NCI-H2227 treated with DMSO at 0.1 percent for 48 hours (cell line): ENCODE measurements at places on chromosomes 7 and 10.

- DNase-seq = no peak
Observed at GRCh38 chr10:75165684-75166622, 44.6 kb upstream of the VDAC2 start.

DNA sequence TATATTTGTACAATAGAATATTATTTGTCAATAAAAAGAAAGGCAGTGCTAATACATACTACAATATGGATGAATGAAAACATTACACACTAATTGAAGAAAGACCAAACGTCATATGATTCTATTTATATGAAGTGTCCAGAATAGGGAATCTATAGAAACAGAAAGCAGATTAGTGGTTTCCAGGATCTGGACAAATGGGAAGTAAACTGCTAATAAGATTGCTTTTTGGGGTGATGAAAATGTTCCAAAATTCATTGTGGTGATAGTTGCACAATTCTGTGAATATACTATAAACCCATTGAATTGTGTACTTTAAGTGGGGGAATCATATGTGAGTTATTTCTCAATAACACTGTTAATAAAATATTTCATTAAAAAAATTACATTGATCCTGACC is 78.2 kb upstream of the IFRD1 start:
- no peak for DNase-seq

GRCh38 chr10:19815036-19815730 is 1.0 kb upstream of the PLXDC2 start:
- DNase-seq = no peak

GRCh38 chr7:13457790-13458189 is 531.7 kb downstream of the ETV1 start:
- no peak for DNase-seq

DNA sequence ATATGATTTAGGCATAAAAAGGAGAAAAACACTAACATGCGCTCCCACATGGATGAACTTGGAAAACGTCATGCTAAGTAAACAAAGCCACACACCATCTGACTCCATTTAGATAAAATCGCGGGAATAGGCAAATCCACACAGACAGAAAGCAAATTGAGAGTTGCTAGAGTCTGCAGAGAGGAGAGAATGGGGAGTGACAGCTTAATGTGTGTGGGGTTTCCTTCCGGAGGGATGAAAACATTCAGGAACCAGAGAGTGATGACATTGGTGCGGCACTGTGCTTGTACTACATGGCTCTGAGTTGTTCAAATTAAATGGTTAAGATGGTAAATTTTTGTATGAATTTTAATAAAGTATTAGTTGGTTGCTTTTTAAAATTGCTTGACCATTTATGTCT is 482.9 kb upstream of the AKR1E2 start:
- DNase-seq = no peak

DNA sequence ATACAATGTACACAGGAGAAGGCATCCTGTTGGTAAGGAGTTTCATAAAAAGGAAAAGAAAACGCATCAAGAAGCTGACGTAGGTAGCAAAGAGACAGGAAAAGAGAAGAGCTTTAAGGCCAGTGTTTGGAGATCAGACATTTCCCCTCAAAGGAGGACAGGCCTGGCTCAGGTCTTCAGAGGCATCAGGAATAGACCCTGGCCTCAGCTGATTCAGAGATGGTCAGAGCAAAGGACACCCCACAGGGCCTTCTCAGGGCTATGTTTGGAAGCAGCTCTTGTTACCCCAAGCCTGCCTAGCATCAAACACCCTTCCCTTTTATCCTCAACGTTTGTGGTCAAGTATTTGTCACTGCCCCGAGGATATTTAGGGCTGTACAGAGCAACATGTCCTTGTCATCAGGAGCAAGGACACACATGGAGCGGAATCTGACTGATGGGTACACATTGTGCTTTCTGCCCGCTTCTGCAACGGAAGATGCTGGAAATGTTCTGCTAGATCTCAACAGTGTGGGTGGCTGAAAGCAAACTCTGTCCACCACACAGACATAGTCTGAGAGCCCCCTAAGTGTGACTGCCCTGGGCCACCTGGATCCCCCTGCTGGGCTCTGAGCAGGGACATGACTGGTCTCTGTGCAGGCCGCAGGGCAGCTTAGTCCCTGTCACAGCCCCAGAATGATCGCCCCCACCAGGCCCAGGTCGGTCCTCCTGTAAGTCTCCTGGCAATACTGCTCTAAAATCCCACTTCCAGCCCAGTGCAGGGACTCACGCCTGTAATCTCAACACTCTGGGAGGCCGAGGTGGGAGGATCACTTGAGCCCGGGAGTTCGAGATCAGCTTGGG is 1.0 kb upstream of the ZDHHC4 start:
- DNase-seq = no peak

DNA sequence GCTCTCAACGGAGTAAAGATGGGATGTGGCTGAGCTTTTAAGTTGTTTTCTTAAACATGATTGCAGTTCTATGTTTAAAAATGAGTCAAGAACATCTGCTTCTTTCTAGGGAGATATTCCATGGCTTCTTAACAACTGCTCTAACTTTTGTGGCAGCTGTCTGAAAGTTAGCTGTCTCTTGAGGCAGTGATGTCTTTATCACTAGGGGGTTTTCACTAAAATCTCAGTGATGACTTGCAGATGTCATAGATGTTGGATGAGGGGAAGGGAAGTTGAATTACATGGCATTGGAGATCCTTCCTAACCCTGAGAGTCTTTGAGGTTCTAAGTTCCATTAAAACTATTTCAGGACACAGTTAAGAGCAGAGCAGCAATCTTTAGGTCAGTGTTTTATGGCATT is 43.5 kb downstream of the PRKG1 start:
- no peak for DNase-seq

GRCh38 chr7:149719050-149719899 is 54.1 kb downstream of the ZNF467 start:
- DNase-seq = no peak

DNA sequence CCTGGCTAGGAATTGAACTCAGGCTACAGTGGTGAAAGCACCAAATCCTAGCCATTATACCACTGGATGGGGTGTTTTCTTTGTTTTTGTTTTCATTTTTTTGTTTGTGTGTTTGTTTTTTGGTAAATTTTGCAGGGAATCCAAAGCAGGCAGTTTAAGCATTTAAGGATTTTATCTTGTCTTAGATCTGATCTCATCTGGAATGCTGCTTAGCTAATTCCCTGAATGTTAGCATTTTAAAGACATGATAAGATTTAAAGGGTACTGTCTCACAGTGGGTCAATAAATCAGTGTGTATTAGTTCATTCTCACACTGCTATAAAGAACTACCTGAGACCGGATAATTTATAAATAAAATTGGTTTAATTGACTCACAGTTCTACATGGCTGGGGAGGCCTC is 5.6 kb upstream of the MKLN1 start:
- DNase-seq = no peak

DNA sequence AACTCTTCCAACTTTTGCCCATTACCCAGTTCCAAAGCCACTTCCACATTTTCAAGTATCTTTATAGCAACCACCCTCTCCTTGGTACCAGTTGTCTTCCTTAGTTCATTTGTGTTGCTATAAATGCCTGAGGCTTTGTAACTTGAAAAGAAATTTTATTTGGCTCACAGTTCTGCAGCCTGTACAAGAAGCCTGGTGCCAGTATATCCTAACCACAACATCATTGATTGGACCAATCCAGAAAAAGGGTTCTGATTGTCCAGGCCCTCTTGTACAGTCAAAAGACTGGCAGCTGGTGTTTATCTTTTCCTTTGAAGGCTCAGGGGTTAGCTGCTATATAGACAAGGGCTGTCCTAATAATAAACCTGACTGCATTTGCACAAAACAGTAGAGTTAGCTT is 21.1 kb upstream of the ABCC2 start:
- no peak for DNase-seq

GRCh38 chr10:15764892-15765454 is 45.3 kb upstream of the ITGA8 start:
- no peak for DNase-seq

DNA sequence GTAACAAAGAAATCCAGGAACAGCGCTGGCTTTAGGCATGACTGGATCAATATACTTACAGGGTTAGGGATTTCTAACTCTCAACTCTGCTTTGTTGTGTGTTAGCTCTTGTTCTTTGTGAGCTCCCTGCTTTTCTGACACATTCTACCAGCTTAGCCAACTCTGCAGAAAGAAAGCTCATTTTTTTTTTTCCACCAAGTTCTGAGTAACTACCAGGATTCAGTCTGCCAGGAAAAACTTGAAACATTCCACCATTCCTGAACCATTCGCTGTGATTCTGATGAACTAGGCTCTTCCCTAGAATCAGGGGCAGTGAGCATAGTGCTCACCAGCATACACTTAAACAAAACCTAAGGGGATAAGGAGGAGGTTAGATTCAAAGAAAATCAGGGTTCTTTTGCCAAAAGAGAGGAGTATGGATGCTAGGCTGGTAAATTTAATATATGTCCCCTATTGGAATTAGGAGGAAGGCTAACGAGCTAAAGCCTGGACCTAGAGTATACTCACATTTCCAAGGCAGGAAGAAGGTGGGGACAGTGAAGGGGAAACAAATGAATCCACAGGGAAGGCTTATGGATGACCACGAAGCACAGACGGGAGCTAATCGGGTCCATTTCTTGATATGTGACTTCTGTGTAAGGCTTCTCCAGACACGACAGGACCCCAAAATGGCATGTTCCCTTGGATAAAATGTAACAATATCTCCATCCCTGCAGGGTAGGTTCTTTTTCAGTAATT is 183.4 kb downstream of the PRKG1 start:
- DNase-seq = no peak

- no peak for DNase-seq
Observed at GRCh38 chr10:77936697-77937567, 10.4 kb upstream of the DLG5 start.

GRCh38 chr10:100980711-100981110 is 6.6 kb downstream of the MRPL43 start:
- no peak for DNase-seq

- no peak for DNase-seq
Observed at GRCh38 chr7:100598425-100598824, 3.7 kb upstream of the PCOLCE start.

DNA sequence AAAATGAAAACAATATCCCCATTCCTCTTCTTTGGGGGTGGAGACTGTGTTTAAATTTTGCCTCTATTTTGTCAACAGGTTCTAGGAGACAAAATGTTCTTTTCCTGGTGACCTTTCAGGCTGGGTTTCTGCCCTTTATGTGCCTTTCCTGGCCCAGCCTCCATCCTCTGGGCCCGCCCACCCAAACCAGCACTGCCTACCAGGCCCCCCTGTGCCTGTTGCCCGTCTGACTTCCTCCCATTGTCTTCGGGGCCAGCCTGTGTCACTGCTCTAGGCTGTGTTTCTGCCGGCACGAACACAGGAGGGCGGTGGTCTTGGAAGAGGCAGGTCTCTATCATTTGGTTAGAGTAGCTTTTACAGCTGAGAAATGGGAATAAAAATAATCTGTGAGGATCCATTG is 13.9 kb downstream of the TSPAN14 start:
- DNase-seq = no peak

GRCh38 chr7:90797596-90797995 is 201.5 kb downstream of the CDK14 start:
- no peak for DNase-seq

GRCh38 chr7:17502213-17503060 is 204.0 kb downstream of the AHR start:
- DNase-seq = no peak

- no peak for DNase-seq
Observed at GRCh38 chr7:105112440-105113418, 98.7 kb downstream of the KMT2E start.

GRCh38 chr7:84105586-84105985 is 89.0 kb downstream of the SEMA3A start:
- no peak for DNase-seq

- DNase-seq = no peak
Observed at GRCh38 chr7:149432121-149432691, 28.7 kb downstream of the ZNF777 start.

- no peak for DNase-seq
Observed at GRCh38 chr10:96400465-96400864, 41.7 kb upstream of the OPALIN start.

- DNase-seq = no peak
Observed at GRCh38 chr7:44486001-44486400, 4.5 kb downstream of the NUDCD3 start.

DNA sequence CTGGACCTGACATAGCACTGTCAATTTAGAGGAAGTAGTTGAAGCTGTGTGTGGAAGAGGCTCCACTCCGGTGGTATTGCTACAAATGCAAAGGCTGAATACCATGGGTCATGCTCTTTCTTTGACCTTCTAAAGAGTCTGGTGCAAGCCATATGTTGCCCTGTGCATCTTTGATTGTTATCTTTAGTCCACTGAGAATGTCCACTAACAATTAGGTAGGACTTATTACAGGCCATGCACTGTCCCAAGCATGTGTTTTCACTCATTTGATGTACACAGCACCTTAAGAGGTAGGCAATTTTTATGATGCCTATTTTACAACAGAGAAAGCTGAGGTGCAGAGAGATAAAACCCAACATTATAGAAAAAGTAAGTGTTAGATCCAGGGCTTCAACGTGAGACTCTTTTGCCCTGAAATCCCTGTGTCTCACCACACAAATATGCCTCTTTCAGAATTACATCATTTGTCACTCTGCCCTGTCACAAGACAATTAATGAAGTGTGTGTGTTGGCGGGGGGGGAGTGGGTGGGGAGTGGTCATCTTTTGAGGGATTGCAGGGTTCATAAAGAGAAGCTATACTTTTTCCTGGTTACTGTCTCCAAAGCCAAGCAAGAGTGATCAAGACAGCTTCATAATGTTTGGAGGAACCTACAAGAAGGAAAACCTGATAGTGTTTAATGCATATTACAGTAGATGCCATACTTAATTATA is 637.6 kb upstream of the IGFBP3 start:
- DNase-seq = no peak

DNA sequence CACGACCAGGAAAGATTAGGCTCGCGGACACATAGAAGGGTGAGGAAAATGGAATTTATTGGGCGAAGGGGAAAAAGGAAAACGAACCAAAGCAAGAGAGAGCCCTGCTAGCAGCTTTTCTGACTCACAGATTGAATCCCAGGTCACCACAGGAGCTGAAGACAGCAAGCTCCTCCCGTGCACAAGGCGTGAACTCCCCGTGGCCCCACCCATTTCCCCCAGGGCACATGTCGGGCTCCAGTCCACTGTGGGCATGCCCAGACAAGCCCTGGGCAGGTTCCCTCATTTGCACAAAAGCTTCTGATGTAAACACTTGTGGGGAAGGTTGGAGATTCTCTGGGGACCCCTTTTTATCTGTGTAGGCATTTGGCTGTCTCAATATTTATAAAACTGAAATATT is 582.4 kb downstream of the SUGCT start:
- no peak for DNase-seq

DNA sequence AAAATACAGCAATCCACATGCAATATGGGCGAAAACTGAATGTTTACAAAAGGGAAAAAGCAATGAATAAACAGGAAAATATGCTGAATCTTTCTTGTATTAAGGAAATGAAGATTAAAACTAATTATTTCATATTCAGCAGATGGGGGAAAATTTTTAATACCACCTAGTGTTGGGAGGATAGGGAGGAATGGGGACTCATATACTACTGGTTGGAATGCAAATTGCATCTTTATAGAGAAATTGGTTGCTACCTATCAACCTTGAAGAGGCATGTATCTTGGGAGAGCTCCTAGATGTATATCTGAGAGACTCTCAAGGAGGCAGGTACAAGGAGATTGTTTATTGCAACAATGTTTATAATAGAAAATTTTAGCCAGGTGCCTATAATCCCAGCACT is 101.4 kb downstream of the CREM start:
- no peak for DNase-seq

GRCh38 chr10:61894133-61894532 is 7.4 kb upstream of the ARID5B start:
- DNase-seq = no peak

- DNase-seq = no peak
Observed at GRCh38 chr7:64807731-64808365, 13.6 kb downstream of the ZNF138 start.
